ENCODE measurements at places on chromosomes 11 and 22. TPM values are rescaled to one million over a fixed set of nuclear protein-coding genes. Genes with fewer than 3 reads are reported as not detected.

GRCh38 chr11:74672956-74673692 is 58.1 kb downstream of the CHRDL2 start:
- peak; percentile 62 for DNase-seq

MRGPRF gene
- 16.8 TPM for total RNA-seq

DNA sequence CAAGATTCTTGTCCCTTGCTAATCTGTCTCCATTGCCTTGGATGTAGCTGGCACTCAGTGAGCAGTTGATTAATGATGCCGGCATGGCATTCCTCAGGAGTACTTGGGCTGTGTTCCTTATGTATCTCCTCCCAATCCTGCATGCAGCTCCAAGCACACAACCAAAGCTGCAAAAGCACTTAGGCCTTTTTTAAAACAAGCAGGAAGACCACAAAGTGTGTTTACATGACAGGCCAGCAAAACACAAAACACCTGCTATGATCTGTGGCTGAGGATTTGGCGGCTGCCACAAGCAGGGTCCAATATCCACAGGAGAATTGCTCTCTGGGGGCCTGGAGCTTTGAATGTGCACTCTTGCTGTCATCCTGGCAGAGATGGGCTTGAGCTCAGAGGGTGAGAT is 8.9 kb downstream of the ABTB2 start:
- DNase-seq: peak; percentile 38

DNA sequence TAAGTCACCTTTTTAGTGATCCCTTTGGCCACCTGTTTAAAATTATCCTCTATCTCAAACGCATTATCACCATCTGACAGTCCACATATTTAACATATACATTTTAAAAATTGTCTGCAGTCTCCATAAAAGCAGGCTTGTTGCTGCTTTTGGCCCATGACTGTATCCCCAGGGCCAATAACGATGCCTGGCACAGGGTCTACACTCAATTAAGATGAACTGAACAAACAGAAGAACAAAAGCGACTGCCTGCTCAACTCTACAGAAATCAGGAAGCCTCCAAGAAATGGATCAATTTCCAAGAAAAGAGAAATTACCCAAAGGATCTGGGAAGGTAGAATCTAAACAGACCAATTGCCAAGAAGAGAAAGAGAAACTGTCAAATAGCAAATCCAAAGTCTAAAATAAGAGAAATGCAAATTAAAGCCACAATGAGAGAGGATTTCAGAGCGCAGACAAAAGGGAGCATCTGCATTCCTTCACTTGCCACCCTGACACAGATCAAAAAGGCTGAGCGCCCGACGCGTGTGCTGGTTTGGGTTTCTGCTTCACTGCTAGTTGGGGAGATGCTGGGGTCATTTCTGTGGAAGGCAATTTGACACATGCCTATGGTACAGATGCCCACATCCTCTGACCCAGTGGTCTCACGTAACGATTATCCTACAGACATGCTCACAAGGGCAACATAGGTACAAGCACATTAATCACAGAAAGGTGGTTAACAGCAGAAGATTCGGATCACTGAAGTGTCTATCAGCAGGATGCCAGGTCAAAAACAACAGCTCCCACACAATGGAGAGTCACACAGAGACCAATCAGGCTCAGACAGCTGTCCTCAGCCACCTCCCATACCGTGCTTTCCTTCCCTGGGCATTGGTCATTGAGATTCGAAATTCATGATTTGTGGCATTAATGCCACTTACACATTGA is 55.9 kb downstream of the SHISAL1 start:
- DNase-seq: peak; percentile 70
